Bladder microvascular endothelial cell (primary cell): ENCODE measurements at places on chromosomes 16 and 17. TPM values are rescaled to one million over a fixed set of nuclear protein-coding genes. Genes with fewer than 3 reads are reported as not detected.

Gene MARF1
- 10.4 and 24.0 TPM in 2 replicates for total RNA-seq

Gene PPY
- not detected in 2 replicates for total RNA-seq

Gene HID1
- total RNA-seq: 19.3 and 36.4 TPM in 2 replicates

Gene CD300H
- not detected in 2 replicates for total RNA-seq

Gene PYY
- total RNA-seq: not detected in 2 replicates

Gene APOH
- total RNA-seq: not detected in 2 replicates

Gene PIK3R6
- 0.31 TPM in 1 of 2 replicates, not detected in the other for total RNA-seq

Gene ITGAD
- total RNA-seq: not detected in 2 replicates

Gene CES1
- 0.16 TPM in 1 of 2 replicates, not detected in the other for total RNA-seq

Gene MYH10
- 120 and 416 TPM in 2 replicates for total RNA-seq

Gene KRT39
- total RNA-seq: not detected in 2 replicates

Gene REXO5
- 4.1 and 5.8 TPM in 2 replicates for total RNA-seq

Gene TK1
- total RNA-seq: 53.1 and 210 TPM in 2 replicates

Gene TLCD2
- 1.3 and 1.4 TPM in 2 replicates for total RNA-seq

Gene MED9
- total RNA-seq: 7.0 and 10.8 TPM in 2 replicates

Gene RNU2-1
- total RNA-seq: not detected in 2 replicates

Gene GAST
- total RNA-seq: not detected in 2 replicates

Gene TBC1D3G
- total RNA-seq: not detected in 2 replicates

Gene WWOX
- total RNA-seq: 9.2 and 15.1 TPM in 2 replicates

Gene FOXL1
- total RNA-seq: 0.81 and 1.2 TPM in 2 replicates

Gene CDK5R1
- 0.97 and 3.1 TPM in 2 replicates for total RNA-seq

Gene KIF18B
- 2.8 and 3.9 TPM in 2 replicates for total RNA-seq

Gene GPRC5B
- total RNA-seq: 39.2 and 195 TPM in 2 replicates
